ENCODE measurements at places on chromosomes 16 and 17. TPM values are rescaled to one million over a fixed set of nuclear protein-coding genes. Genes with fewer than 3 reads are reported as not detected.

GRCh38 chr16:12793120-12793864 lies 10.4 kb downstream of the CPPED1 start:
- DNase-seq: no peak

- DNase-seq: peak; percentile 22
Observed at GRCh38 chr17:80191865-80192661, 22.2 kb downstream of the CARD14 start.

- DNase-seq: no peak
Observed at GRCh38 chr16:31063843-31064611, 10.0 kb downstream of the ZNF668 start.

GRCh38 chr17:83190601-83191387 lies 111.4 kb downstream of the METRNL start:
- DNase-seq: no peak

DNA sequence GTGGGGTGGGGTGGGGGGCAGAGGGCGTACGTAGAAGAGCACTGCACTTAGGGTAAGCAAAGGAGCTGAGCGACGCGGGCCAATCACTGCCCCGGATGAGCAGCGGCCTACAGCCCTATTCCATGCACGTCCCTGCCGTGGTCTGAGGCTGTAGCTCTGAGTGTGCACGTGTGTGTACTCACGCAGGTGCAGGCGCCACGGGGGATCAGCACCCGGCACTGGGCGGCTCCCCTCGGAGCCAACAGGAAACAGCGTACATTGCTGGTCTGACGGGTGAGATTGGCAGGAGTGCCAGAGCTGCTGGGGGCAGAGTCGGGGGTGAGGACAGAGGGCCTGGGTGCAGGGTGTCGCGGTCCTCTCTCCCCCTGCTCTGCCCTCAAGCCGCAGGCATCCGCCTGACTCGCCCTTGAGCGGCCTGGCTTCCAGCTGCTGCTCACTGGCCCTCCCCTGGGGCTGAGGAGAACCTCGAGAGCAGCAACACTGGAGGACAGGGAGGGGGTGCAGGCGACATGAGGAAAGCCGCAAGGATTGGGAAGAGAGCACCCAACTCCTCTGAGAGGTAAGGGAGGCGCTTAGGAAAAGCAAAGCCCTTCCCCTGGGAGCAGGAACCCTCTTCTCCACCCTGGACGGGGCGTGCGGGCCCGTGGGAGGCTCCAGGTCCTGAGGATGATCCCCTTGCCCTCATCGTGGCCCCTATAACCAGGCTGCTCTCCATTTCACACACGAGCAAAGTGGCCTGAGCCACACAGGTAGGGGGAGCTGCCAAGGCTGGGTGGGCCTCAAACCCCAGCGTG lies 57.8 kb downstream of the ENGASE start:
- no peak for DNase-seq

GRCh38 chr16:47065766-47066688 lies 77.7 kb downstream of the NETO2 start:
- DNase-seq: no peak

DNA sequence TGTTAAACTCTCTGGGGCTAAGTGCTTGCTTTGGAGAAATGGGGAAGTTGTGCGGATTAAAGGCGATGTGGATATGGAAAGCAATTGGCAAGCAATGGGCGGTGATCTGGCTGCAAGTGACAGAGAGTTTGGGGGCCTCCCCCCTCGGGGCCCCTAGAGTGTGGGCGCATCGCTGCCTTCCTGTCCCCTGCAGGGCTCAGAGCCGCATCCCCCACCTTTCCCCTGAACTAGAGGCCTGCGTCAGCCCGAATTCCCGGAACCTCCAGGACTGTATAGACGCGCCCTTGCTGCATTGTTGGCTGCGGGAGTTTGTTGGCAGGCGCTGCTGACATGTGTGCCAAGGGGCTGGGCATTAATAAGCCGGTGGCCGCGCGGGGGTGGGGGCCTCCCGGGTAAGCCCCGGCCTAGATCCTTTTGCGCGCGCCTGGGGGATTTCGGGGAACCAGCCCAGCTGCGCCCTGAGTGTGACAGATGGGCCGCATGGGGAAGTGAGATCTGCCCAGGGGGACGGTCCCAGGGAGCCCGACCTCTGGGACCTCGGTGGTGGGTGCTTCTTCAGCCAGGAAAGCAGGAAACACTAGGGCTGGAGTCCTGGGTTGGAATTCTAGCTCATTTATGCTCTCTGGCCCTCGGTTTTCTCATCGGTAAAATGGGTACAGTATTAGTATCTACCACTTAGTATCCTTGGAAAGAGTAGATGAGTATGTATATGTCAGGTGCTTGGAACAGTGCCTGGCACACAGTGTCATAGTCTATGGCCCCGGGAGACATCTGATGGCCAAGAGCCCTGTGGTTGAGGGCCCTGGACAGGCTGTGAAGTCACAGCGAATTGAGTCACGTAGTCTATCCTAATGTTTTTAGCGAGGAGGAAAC lies 1.0 kb downstream of the EEF2K start:
- DNase-seq: no peak

DNA sequence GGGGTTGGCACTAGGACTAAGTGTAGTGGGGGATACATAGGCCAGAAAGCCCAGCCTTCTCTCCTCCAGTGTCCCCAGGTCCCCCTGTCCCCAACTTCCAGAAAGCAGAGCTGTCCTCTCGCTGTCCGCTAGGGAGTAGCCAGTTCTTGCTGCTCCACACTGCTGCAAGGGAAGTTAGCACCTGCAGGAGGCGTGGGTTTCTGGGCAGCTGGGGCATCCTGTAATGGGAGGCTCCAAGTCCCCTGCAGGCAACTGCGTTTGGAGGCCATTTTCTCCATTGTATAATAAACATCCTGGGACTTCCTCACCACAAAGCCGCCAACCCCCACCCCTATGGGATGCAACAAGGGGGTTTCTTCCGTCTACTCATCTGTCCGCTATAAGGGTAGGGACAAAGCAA lies 1.7 kb downstream of the RPRML start:
- peak; percentile 53 for DNase-seq

DNA sequence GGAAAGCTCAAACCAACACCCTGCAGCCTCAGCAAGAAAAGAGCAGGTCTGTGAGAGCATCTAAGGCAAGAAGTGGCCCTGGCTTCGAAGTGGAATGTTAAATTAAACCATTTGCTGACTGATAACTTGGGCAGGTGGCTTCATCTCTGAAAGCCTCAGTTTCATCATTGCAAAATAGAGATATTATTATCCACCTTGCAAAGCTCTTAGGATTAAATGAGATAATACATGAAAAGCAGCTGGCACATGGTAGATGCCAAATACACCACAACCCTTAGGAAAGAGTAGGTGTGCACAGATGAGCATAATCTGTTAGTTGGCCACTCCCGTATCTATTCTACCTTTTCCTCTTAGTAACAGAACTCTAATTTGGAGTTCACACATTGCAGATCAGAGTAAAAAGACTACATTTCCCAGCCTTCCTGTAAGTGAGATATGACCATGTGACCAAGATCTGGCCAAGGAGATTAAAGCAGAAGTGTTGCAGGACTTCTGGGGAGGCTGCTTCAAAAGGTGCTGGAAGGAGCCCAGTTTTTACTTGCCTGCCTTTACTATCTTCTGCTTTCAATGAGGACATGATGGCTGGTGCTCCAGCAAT lies 288.7 kb downstream of the SOX9 start:
- no peak for DNase-seq

DNA sequence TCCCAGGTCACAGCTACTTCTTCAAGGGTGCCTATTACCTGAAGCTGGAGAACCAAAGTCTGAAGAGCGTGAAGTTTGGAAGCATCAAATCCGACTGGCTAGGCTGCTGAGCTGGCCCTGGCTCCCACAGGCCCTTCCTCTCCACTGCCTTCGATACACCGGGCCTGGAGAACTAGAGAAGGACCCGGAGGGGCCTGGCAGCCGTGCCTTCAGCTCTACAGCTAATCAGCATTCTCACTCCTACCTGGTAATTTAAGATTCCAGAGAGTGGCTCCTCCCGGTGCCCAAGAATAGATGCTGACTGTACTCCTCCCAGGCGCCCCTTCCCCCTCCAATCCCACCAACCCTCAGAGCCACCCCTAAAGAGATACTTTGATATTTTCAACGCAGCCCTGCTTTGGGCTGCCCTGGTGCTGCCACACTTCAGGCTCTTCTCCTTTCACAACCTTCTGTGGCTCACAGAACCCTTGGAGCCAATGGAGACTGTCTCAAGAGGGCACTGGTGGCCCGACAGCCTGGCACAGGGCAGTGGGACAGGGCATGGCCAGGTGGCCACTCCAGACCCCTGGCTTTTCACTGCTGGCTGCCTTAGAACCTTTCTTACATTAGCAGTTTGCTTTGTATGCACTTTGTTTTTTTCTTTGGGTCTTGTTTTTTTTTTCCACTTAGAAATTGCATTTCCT lies 3.4 kb upstream of the LPCAT2 start:
- DNase-seq: no peak

The SCN4A gene
- 0.86 TPM for polyA plus RNA-seq

- no peak for DNase-seq
Observed at GRCh38 chr16:15445450-15445849, 11.1 kb downstream of the BMERB1 start.

The CCL16 gene
- polyA plus RNA-seq: 0.20 TPM

GRCh38 chr16:11870399-11870798 lies 19.1 kb upstream of the RSL1D1 start:
- no peak for DNase-seq

DNA sequence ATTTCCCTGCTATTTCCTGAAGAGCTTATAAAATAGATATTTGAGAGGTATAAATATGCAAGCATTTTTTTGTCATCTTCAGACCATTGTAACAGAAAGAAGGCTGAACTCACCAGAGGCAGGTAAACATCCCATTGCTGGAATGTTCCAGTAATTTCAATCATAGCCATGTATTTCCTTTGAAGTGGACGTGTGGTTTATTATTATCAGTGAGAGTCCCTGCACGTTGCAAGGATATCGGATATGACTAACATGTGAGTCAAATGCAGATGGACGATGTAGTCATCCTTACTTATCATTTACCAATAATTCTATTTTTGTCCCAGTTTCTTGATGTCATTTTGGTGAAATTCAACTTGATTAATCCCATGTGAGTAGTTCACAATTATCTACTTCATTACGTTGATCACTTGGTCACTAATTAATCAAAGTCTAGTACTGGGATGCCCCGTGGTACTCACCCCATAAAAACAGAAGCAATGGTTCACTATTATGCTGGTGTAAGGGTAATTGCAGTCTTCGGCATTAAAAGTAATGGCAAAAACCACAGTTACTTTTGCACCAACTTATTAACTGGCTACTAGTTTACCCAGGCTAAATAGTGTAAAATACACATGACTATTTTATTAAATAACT lies 89.5 kb downstream of the VAT1L start:
- DNase-seq: no peak

DNA sequence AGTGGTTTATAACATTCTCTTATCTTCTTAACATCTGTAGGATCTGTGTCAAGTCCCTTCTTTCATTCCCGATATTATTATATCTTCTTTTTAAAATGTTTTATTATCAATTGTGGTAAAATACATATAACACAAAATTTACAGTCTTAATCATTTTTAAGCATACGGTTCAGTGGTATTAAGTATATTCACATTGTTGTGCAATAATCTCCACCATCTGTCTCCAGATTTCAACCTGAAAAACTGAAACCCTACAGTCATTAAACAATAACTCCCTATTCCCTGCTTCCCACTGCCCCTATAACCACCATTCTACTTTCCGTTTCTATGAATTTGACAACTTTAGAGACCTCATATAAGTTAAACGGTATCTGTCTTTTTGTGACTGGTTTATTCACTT lies 45.5 kb downstream of the CEP112 start:
- DNase-seq: no peak

The ACACA gene
- polyA plus RNA-seq: 39.9 TPM

GRCh38 chr16:3857189-3858043 lies 23.1 kb downstream of the CREBBP start:
- no peak for DNase-seq

DNA sequence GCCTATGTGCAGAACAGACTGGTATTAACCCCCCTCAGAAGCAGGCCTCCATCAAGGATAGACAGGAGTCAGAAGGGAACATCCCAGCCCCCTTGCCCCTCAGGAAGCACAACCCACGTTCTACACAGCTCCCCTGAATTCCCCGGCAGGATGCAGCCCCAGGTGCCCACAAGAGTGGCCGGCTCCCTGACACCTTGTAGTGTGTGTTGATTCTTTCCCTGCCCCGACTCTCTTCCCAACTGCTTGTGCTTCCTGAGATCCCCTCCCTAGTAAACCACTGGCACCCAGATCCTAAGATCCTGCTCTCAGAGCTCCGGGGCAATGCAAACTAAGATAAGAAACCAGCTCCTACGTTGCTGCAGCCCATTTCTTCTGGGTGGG lies 34.8 kb upstream of the LITAF start:
- no peak for DNase-seq

- DNase-seq: no peak
Observed at GRCh38 chr17:56897646-56898424, 16.0 kb downstream of the TRIM25 start.

DNA sequence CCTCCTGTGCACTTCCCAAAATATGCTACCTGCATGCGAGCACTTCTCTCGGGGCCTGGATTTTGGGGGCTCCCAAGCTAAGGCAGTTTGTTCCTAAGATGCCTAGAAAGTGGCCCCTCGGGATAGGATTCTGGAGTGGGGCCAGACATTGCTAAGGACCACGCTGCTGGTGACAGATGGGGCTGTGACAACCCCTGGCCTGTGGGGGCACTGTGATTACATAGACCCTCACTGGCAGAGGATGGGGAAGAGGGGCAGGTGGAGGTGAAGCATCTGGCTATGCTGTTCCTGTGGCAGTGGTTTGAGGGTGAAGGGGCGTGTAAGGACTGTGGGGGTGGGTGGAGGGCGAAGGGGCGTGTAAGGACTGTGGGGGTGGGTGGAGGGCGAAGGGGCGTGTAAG lies 128.4 kb downstream of the ENGASE start:
- no peak for DNase-seq

DNA sequence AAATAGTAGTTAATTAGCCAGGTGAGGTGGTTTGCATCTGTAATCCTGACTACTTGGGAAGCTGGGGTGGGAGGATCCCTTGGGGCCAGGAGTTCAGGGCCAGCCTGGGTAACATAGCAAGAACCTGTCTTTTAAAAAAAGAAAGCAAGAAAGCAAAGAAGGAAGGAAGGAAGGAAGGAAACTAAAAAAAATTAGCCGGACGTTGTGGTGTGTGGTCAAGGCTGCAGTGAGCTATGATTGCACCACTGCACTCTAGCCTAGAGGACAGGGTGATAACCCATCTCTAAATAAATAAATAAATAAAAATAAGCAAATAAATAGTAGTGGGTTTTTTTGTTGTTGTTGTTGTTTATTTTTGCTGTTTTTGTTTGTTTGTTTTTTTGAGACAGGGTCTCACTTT lies 39.3 kb upstream of the MAP2K6 start:
- DNase-seq: no peak

The ADAM11 gene
- 2.8 TPM for polyA plus RNA-seq

- no peak for DNase-seq
Observed at GRCh38 chr16:83959656-83960434, 6.8 kb downstream of the OSGIN1 start.

The RHBDL1 gene
- 1.7 TPM for polyA plus RNA-seq

- no peak for DNase-seq
Observed at GRCh38 chr17:47705536-47706530, 11.9 kb downstream of the TBKBP1 start.
